Neural crest cell (in vitro differentiated cells): ENCODE measurements at places on chromosomes 2 and 18. TPM values are rescaled to one million over a fixed set of nuclear protein-coding genes. Genes with fewer than 3 reads are reported as not detected.

- no peak for DNase-seq
Measured at GRCh38 chr18:6174983-6175745, 239.5 kb downstream of the L3MBTL4 start.

DNA sequence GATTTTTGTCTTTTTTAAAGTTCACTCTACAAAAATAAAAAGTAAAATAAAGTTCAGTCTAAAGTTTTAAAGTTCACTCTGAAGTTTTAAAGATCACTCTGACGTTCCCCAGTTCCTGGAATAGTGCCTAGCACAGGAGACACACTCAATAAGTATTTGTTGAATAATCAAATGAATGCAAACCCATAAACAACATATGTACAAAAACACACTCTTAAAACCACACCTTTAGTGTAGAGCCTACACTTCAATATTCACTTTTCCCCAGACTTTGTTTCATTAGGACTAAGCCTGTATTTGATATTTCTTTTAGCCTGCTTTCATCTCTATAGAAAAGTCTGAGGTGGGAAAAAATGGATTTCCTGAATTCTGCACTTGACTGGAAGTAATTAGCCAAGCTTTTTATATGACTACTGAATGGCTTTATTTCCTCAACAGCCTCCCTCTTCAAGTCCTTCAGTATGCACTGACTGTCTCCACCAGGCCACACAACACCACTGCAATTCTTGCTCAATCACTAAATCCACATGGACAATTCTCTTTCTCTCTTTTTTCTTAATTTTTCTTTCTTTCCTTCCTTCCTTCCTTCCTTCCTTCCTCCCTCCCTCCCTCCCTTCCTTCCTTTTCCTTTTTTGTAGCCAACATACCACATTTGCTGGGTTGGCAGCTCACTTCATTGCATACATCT lies 104.6 kb downstream of the SS18 start:
- no peak for DNase-seq

The EPB41L3 gene
- total RNA-seq, result 12.4 and 13.1 TPM in 2 replicates

The ANO7 gene
- total RNA-seq, result 3.2 TPM in 2 replicates

GRCh38 chr2:52895726-52896340 lies 871.8 kb upstream of the CHAC2 start:
- DNase-seq, result no peak

- DNase-seq, result no peak
Measured at GRCh38 chr2:51410331-51410730, 378.4 kb upstream of the NRXN1 start.

DNA sequence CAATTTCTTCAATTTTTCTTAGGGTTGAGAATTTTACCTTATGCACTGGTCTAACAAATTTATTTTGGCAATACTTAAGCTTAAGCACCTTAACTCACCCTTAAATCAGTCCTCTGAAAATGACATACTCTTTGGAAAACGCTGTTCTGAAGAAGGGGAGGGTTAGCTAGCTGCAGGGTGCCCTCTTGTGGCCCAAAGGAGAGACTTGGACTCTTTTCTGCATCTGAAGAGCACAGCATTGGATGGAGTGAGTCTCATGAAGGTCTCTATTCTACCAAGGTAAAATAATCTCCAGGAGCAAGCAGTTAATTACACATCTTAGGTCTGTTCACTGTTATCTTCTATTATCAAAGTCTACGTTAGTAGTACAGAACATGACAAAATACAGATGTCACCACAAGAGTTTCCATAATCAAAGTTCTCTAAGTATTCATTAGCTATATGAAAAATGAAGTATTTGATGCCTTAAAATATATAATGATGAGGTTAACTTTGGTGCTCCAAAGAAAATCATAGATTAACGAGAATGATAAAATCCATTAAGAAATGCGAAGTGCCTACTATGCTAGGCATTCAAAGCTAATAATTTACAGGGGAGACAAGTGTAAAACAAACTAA lies 24.4 kb downstream of the PUM2 start:
- DNase-seq, result peak; percentile 41

The DQX1 gene
- total RNA-seq, result 0.49 and 0.77 TPM in 2 replicates
